Naive thymus-derived CD8-positive, alpha-beta T cell (primary cell): ENCODE measurements at places on chromosomes 2 and 18.

GRCh38 chr2:222756951-222757650 lies 85.6 kb downstream of the MOGAT1 start:
- DNase-seq: no peak

- no peak for DNase-seq
Observed at GRCh38 chr18:73458186-73458964, 590.6 kb upstream of the NETO1 start.

GRCh38 chr18:48676346-48676745 lies 137.5 kb downstream of the CTIF start:
- no peak for DNase-seq

GRCh38 chr2:131154071-131154531 lies 49.0 kb downstream of the PLEKHB2 start:
- DNase-seq: peak; percentile 59
